ENCODE measurements at places on chromosomes 1 and 21.
A peak's percentile ranks its signal among the peaks of the same experiment; 100 is the strongest.

DNA sequence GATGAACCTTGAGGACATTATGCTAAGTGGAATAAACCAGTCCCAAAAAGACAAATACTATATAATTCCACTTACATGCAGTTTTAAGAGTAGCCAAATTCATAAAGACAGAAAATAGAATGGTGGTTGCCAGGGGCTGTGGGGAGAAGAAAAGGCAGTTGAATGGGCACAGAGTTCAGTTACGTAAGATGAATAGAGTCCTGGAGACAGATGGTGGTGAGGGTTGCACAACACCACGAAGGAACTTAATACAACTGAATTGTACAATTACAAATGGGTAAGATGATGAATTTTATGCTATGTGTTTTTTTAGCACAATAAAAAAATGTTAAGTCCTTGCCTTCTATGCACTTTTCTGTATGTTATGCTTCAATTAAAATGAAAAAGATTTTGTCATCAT, 66.6 kb downstream of the CD34 start:
- DNase-seq: no peak

DNA sequence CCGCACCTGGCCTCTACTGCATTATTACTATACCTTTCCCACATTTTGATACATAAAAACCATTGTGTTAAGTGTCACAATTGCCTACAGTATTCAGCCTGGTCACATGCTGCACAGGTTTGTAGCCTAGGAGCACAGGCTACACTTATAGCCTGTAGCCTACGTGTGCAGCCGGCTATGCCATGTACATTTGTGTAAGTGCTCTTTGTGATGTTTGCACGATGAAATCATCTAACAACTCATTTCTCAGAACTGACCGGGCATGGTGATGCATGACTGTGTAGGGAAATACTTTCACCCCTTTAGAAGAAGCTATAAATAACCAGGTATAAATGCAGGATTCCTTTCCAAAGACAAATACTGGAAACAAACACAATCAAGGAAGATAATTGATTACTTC, 12.1 kb downstream of the ERG start:
- DNase-seq: no peak

GRCh38 chr1:33716976-33717688, 146.7 kb upstream of the HMGB4 start:
- DNase-seq: no peak

DNA sequence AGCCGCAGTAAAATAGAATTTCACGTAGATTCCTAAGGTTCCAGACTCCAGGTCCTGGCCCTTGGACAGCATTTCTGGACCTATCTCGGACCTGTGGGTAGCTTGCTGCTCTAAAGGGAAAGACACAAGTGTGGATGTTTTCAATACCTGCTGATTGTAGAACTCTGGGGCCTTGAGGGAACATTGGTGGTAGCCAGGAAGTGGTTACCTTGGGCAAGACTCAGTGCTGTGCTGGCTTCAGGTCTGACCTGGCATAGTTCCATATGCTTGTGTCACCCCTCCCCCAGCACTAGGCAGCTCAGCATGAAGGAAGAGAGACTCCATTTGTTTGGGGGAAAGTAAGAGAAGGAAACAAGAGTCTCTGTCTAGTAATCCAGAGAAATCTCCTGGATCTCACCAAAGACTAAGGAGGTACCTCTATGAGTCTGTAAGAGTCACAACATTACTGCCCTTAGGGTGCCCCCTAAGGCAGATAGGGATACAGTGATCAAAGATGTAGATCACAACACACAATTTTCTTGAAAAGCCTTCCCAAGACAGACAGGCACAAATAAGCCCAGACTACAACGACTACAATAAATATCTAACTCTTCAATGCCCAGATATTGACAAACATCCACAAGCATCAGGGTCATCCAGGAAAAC, 398.8 kb downstream of the TGFB2 start:
- no peak for DNase-seq

DNA sequence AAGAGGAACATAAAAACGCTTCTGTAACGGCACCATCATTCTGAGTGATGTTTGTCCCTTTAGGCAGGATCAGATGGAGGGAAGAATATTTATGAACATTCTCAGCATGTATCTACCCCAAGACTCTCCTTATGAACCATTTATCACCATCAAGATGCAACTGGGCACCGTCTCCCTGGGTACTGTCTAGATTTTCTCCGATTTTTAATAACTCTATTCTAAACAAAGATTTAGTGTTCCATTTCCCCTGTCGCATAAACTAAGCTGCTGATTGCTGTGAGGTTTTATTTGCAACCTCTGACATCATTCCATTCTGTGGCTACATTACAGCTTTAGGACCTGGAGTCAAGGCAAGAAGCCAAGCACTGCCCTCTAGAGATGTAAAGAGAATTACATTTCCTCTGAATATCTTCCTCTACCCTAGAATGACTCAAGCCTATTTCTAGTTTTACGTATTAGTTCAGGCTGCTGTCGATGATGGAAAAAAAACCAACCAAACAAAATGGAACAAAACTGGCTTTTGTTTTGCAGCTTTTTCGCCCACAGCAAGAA, 130.1 kb upstream of the MAP1LC3C start:
- DNase-seq: peak; percentile 7

GRCh38 chr21:43933199-43933598, 68.2 kb downstream of the AGPAT3 start:
- no peak for DNase-seq

- DNase-seq: no peak
Measured at GRCh38 chr1:43372172-43372571, 4.4 kb upstream of the ELOVL1 start.

GRCh38 chr1:56385314-56385713, 194.0 kb downstream of the PLPP3 start:
- DNase-seq: no peak

- DNase-seq: peak; percentile 41
Measured at GRCh38 chr1:59266180-59266926, 30.5 kb upstream of the FGGY start.

- peak; percentile 98 for DNase-seq
Measured at GRCh38 chr1:181152892-181153633, 64.6 kb downstream of the IER5 start.

- DNase-seq: no peak
Measured at GRCh38 chr1:32896451-32896850, 4.7 kb downstream of the TMEM54 start.

GRCh38 chr1:205373798-205374175, 17.1 kb upstream of the KLHDC8A start:
- no peak for DNase-seq

GRCh38 chr1:202569393-202570322, 140.6 kb downstream of the SYT2 start:
- DNase-seq: no peak

- DNase-seq: no peak
Measured at GRCh38 chr21:39696196-39696595, 48.8 kb upstream of the IGSF5 start.

- DNase-seq: peak; percentile 84
Measured at GRCh38 chr1:226547754-226548191, 791 bp upstream of the STUM start.

DNA sequence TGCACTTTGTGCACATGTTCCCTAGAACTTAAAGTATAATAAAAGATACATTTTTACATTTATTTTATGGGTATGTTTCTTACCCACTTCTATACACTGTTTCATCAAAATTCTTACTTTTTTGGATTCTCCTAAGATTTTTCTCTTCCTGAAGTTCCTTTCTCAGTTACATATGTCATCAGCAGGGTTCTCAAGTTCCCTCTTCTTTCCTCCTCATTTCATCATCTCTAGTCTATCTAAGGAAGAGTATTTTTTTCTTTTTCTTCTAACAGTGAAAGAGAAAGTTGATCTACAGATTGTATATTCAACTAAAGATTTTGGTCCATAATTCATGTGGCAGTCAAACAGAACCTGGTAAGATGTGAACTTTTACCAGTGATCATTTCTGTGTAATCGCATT, 41.2 kb upstream of the CYYR1 start:
- DNase-seq: no peak

- no peak for DNase-seq
Measured at GRCh38 chr1:40836283-40836682, 25.9 kb downstream of the CITED4 start.

GRCh38 chr1:33420870-33421775, 9.8 kb downstream of the PHC2 start:
- DNase-seq: peak; percentile 43

- DNase-seq: peak; percentile 45
Measured at GRCh38 chr1:198253668-198254067, 96.9 kb downstream of the NEK7 start.

DNA sequence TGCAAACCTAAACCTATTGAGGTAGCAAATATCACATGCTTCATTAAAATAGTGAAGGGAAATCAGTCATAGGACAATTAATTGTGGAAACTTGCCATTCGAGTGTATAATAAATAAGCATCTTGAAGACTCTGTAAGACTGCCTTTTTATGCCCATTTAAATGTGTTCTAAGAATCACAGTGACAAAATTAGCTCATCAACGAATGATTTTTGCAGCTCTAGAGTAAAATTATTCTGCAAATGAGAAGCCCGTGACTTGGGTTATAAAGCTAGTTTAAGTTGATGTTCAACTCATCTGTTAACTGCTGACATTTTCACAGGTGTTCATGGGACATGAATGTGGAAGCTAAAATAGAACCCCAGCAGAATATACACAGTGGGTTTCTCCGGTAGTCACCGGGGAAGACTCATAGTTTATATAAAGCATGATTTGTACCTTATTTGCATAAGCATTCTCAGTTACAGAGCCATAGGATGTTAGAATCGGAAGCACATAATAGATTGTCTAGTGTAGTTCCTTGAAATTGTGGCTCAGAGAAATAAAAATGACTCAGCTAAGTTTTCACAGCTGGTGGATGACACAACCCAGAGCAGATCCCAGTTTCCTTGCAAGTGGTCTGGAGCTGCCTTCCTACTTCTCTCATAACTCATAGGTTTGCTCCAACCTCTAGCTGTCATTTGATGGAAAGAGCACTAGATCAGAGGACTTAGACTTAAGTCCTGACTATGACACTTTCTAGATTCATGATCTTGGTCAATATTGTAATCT, 107.3 kb downstream of the UCHL5 start:
- peak; percentile 43 for DNase-seq

DNA sequence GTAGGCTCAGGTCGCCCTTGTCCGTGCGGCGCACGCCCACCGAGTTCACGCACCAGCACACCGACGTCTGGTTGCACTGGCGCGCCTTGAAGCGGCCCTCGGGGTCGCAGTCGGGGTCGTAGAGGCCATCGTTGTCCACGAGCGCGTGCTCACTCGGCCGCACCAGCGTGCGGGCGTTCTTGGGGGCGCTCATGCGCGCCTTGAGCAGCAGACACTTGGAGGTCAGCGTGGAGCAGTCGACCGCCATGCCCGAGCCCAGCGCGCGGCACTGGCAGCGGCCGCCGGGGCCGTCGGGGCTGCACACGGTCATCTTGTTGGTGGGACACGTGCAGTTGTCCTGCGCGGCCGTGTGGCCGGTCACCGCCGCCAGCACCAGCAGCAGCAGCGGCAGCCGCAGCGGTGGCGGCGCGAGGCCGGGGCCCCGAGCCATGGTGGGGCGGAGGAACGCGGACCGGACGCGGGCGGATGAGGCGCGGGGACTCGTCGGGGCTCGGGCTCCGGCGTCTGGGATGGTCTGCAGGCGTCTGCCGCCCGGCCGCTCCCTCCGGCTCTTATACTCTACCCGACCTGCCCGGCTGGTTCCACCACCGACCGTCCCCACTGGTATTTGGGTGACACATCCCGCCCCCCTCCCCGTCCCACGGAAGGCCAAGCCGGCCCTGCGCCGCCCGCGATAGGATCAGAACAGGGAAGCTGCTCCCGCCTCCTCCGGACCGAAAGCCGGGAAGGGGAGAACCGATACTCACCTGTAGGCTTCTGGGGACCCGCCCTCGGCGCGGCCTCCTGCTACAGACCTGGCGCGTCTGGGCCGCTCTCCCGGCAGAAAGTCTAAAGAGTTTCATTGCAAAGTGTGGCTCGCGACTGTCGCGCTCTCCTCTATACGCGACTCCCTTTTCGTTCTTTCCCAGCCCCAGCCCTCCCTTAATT, at the start of gene TACSTD2:
Gene TACSTD2 (minus strand): TSS at position 526 of the 927 bp plus-strand sequence. CDS start 96 bp downstream, at position 430.
- DNase-seq: no peak

- DNase-seq: no peak
Measured at GRCh38 chr1:184359909-184360308, 26.9 kb upstream of the C1orf21 start.

DNA sequence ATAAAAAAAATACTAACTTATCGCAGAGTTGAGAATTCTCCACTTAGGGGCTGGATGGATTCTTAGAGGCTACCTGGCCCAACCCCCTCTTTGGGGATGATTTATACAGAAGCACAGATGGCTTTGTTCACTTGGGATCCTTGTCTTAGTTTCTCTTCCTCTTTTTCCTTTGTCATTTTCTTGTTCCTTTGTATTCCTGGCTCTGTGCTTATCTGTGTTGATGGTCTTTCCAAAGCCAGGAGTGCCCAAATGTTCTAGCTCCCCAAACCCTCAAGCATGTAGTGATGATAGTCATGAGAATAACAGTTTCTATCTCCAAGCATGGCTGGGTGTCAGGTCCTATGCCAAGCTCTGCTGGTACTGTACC, 27.4 kb downstream of the EPHB2 start:
- DNase-seq: no peak

- DNase-seq: no peak
Measured at GRCh38 chr1:12426030-12426429, 192.0 kb downstream of the DHRS3 start.

- no peak for DNase-seq
Measured at GRCh38 chr1:95282518-95282895, 48.5 kb downstream of the RWDD3 start.

GRCh38 chr1:31421371-31422040, 8.5 kb downstream of the SERINC2 start:
- peak; percentile 76 for DNase-seq

DNA sequence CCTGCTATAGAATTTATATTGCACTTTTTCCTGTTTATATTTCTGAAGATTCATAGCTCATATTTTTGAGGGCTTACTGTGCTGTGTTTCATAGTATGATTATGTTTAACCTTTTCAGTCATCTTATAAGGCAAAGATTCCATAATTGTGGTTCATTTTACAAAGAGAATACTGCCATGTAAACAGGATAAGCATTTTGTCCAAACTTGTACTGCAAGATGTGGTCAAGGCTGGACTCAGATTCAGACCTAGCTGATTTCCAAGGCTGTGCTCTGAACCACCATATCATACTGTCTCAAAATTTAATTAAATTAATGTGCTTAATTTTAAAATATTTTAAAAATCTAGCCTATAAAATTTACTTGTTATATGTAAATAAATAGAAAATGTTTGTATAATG, 31.4 kb downstream of the STXBP3 start:
- DNase-seq: no peak

DNA sequence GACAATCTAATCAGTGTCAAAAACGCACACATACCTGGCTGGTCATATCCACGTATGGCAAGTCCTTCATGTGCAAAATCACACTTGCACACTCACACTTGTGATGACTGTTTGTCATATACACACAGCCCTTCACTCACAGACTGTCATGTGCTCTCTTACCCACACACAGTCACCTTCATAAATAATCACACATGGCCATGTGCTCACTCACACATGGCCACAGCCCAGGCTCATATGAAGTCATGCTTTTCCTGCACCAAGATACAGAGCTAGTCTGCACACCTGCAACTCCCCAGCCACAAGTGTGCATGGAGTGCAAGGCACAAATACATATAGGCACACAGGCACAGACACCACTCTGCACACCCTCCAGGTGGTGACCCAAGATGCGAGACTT, 45.4 kb upstream of the FOXO6 start:
- DNase-seq: no peak

- peak; percentile 66 for DNase-seq
Measured at GRCh38 chr1:239951511-239952140, 140.1 kb upstream of the FMN2 start.

All from KBM-7 (cell line).